Epithelial cell of proximal tubule (primary cell): ENCODE measurements at places on chromosomes 6 and 20.

- DNase-seq: no peak
Observed at GRCh38 chr6:55167860-55168259, 6.5 kb upstream of the HCRTR2 start.

GRCh38 chr6:148491638-148492251 lies 149.1 kb downstream of the SASH1 start:
- DNase-seq: no peak

GRCh38 chr20:17758010-17758409 lies 58.2 kb downstream of the BANF2 start:
- no peak for DNase-seq

DNA sequence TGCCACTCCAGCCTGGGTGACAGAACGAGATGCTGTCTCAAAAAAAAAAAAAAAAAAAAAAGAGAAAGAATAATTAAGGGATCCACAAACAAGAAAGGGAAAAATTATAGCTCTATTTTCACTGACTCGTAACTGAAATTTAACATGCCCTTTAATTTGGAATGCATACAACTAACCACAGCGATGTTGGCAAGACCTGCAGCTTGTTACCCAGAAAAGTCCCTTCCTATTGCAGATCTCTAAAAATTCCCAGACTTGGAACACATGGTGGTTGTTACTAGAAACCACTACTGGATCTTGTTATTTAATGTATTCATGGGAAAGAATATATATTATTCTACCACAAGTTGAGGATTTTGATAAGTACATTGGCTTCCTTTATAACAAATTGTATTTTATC lies 27.8 kb upstream of the SMIM28 start:
- no peak for DNase-seq
